ENCODE measurements at places on chromosomes 1 and 21. TPM values are rescaled to one million over a fixed set of nuclear protein-coding genes. Genes with fewer than 3 reads are reported as not detected.

Gene SMCP
- not detected for polyA plus RNA-seq

Gene ALX3
- not detected for polyA plus RNA-seq

Gene NUF2
- polyA plus RNA-seq, result 0.88 TPM

Gene SPATA45
- not detected for polyA plus RNA-seq

Gene SPRR1A
- not detected for polyA plus RNA-seq

Gene E2F2
- polyA plus RNA-seq, result 0.39 TPM

Gene WNT3A
- polyA plus RNA-seq, result not detected

Gene KLF17
- not detected for polyA plus RNA-seq

Gene SH2D2A
- 0.31 TPM for polyA plus RNA-seq

Gene ERVH48-1
- polyA plus RNA-seq, result not detected

Gene CPT2
- polyA plus RNA-seq, result 29.0 TPM

Gene TESK2
- 12.3 TPM for polyA plus RNA-seq

Gene MMEL1
- polyA plus RNA-seq, result 2.1 TPM

Gene C4BPA
- polyA plus RNA-seq, result not detected

Gene DISP3
- 0.05 TPM for polyA plus RNA-seq

Gene BSND
- not detected for polyA plus RNA-seq

Gene TRIM45
- polyA plus RNA-seq, result not detected

Gene OR2L8
- polyA plus RNA-seq, result not detected

Gene NBPF4
- not detected for polyA plus RNA-seq

Gene RHD
- 0.32 TPM for polyA plus RNA-seq

Gene S100A7
- not detected for polyA plus RNA-seq

All from naive B cell (primary cell).